ENCODE measurements at places on chromosomes 6 and 20. TPM values are rescaled to one million over a fixed set of nuclear protein-coding genes. Genes with fewer than 3 reads are reported as not detected.

Gene IYD
- not detected for total RNA-seq

Gene ATP9A
- total RNA-seq = 20.3 TPM

Gene AKAP12
- total RNA-seq = 24.6 TPM

Gene RIMS4
- total RNA-seq = 10.9 TPM

GRCh38 chr6:25138934-25139415 is 140.2 kb upstream of the CARMIL1 start:
- no peak for DNase-seq

DNA sequence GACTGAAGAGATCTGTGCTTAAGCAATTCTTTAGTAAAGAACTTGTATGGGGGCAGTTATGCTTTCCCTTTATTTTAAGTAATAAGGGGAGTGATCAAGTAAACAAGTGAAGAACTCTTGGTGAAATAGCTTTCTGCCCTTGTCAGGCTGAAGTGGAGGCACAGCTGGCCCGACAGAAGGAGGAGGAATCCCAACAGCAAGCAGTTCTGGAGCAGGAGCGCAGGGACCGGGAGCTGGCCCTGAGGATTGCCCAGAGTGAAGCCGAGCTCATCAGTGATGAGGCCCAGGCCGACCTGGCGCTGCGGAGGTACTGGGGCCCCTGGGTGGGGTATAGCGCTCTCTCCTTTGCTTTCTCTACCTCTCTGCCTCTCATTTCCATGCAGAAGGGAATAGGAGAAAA is 143.3 kb downstream of the MYO6 start:
- DNase-seq = no peak

GRCh38 chr20:47727170-47727880 is 58.0 kb downstream of the SULF2 start:
- no peak for DNase-seq

DNA sequence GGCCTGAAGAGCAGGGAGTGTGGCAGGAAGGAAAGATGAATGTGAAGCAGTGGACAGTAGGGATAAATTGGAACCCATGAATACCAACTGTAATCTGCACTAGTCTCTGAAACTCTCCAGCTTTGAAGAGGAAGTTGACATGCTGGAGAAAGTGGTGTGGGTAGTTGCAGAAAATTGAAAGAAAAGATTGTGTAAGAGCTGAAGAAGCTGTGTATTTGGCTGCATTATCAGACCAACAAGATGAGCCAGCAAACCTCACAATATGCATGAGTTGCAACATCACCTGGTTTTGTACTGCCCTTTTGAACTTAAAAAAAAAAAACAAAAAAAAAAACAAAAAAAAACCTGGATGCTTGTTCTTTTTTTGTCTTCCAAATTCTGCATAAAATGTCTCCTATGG is 921.9 kb upstream of the EYS start:
- DNase-seq = no peak

- DNase-seq = no peak
Observed at GRCh38 chr6:12286373-12287110, 3.6 kb upstream of the EDN1 start.

Data from SK-MEL-5 (cell line).